ENCODE measurements at places on chromosomes 5 and 9. TPM values are rescaled to one million over a fixed set of nuclear protein-coding genes. Genes with fewer than 3 reads are reported as not detected.

Gene PLEKHG4B
- 0.13 TPM for total RNA-seq

Gene HEMGN
- total RNA-seq = 5.3 TPM

Gene OBP2B
- total RNA-seq = not detected

DNA sequence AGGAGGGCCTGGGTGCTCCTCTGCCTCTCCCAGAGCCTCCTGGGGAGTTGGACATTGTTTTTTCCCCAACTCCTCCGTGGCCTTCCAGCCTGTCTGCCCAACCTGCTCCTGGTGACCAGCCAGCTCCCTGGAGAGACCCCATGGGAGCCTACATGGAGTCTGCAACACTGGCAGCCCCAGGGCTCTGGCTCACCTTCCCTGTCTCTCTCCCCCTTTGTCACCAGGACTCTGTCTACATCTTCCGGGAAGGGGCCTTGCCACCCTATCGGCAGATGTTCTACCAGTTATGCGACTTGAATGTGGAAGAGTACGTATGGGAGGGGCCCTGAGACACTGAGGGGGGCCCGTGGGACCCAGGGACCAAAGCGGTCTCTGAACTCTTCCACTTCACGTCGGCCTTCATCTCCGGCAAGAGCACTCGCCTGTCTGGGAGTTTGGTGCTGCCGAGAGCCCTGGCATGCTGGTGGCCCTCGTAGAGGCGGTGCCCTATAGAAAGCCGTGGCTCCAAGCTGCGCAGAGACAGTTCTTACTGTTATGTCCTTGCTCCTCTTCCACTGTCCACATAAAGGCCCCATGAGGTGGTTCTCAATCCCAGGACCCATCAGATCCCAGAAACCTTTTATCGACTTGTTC, 5.9 kb upstream of the CEL start:
- H3K27ac ChIP-seq = no peak overlapping the region
- H3K4me3 ChIP-seq = no peak overlapping the region
- peaks cover 73% of the 10 kb centered on the region for H3K36me3 ChIP-seq
- DNase-seq = no peak
- no peaks in the 10 kb centered on the region for H3K27me3 ChIP-seq

DNA sequence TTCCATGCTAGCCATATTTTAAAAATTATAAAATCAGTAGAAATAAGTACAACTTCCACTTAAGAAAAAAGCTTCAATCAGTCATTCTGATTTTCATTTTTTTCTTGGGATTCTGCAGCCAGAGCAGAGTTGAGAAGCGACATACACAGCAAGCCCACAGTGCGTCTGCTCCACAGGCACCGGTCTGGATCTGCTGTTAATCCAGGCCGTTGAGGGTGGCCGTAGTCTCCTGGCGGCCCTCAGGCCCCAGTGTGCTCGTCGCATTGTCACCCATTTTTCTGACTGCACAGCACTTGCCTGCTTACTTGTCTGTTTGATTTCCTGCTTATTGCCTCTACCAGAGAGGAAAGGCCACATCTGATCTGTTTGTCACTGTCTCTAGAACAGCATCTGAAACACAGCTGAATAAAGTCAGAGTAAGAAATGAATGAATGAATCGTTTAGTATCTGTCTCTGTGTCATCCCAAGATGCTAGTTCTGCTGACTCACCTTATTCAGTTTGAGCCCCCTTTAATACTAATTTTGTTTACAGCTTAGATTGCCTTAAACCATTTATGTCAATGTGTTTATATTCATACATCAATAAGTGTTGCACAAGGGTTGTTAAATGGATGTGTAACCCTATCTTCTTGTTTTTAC, 11.6 kb upstream of the ASPN start:
- no peaks in the 10 kb centered on the region for H3K27me3 ChIP-seq
- no peak overlapping the region for H3K4me3 ChIP-seq
- H3K27ac ChIP-seq = no peak overlapping the region
- no peak for DNase-seq
- no peaks in the 10 kb centered on the region for H3K36me3 ChIP-seq
